Tracheal epithelial cell (primary cell): ENCODE measurements at places on chromosomes 1 and 21. TPM values are rescaled to one million over a fixed set of nuclear protein-coding genes. Genes with fewer than 3 reads are reported as not detected.

Gene HMCN1
- total RNA-seq = 0.85 and 1.9 TPM in 2 replicates

Gene PPIAL4G
- not detected in 2 replicates for total RNA-seq

Gene AKNAD1
- not detected in 2 replicates for total RNA-seq

Gene CCDC27
- total RNA-seq = not detected in 2 replicates

Gene PKN2
- 24.1 and 27.3 TPM in 2 replicates for total RNA-seq

Gene TTC39A
- 8.1 and 15.2 TPM in 2 replicates for total RNA-seq

Gene GPR52
- total RNA-seq = 0.21 and 0.24 TPM in 2 replicates
